ENCODE measurements at places on chromosomes 5 and 9.

- DNase-seq: no peak
Measured at GRCh38 chr5:96379896-96380295, 53.2 kb downstream of the PCSK1 start.

- DNase-seq: no peak
Measured at GRCh38 chr9:136720898-136721338, 8.5 kb downstream of the DIPK1B start.

- DNase-seq: no peak
Measured at GRCh38 chr9:86041311-86041741, 58.0 kb downstream of the GOLM1 start.

DNA sequence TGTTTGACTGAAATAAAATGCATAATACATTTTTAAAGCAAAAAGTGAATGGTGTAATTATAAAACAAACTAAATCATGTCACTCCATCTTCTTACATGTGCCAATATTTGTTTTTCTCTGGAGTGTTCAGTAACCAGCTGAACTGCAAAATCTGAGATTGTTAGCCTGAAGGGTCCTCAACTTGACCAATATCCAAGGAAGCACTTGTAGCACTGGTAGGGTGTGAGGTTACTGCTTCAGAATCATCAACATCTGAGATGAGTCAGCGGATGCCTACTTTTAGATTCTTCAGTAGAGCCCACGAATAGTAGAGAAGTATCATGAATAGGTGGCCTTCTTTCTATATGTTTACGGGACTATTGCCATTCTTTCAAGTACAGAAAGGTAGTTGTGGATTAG lies 226.7 kb downstream of the TLE4 start:
- DNase-seq: no peak

- no peak for DNase-seq
Measured at GRCh38 chr9:114080773-114081440, 2.8 kb upstream of the AMBP start.

DNA sequence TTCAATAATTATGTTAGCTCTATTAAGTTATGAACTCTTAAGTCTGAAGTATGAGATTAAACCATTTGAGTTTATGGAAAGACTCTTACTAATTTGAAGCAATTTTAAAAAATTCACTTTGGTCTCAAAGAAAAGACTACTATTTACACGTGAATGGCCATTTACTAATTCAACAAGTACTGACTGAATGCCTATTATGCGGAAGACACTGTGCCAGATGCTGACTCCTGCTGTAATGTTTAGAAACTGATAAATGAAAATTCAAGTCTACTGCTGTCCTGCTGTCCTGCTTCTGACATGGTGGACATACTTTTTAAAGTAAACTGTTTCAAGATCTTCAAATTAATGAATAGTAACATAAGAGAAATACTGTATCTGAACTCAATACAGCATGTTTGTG lies 116.2 kb downstream of the MPDZ start:
- DNase-seq: no peak

- no peak for DNase-seq
Measured at GRCh38 chr9:86443992-86444391, 89.8 kb upstream of the TUT7 start.

GRCh38 chr5:14737291-14737690 lies 72.8 kb downstream of the OTULIN start:
- no peak for DNase-seq

- DNase-seq: peak; percentile 26
Measured at GRCh38 chr5:132426525-132427138, 57.1 kb downstream of the SLC22A5 start.

DNA sequence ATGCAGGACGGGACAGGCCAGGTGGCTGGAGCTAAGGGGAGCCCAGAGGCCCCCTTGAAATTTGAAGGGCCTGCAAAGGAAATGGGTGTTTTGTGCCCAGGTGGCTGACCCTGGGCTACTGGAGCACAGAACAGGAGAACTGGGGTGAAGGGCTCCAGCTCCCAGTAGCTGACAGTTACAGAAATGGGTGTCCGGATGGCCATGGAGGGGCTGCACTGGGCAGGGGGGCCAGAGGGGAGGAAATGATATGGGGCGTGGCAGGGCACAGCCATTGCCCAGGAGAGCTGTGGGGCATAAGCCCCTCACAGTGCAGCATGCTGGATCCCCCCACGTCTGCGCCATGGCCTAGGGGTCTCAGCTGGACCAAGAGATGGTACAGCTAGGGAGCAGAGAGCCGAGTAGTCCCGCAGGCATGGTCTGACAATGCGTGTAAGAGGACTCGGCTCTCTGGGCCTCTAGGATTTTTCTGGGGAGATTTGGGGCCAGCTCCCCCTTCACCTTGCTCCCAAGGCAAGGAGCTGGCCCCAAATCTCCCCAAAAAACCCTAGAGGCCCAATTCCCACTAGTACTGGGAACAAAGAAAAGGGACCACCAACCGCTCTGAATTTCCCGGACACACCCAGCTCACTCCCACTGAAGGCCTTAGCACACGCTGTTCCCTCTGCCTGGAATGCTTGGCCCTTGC lies 7.9 kb upstream of the CARD19 start:
- DNase-seq: no peak

- DNase-seq: no peak
Measured at GRCh38 chr9:71795097-71795813, 26.9 kb upstream of the CEMIP2 start.

GRCh38 chr9:36742264-36742663 lies 169.6 kb downstream of the MELK start:
- no peak for DNase-seq

DNA sequence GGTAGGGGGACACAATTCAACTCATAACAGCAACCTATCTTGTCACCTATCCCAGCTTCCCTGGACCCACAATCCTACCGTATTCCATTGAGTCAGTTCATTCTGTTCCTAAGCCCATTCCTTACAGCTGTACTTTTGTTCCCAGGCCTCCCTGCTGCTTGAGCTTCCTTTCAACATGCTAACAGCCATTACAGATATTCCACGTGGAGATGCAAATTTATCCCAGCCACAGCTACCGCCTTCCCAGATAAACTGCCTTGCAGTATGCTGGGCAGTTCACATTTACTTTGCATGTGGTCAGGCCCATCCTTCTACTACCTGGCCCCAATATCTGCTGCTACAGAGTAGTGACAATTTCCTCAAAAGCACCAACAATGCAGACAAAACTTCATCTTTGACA lies 23.0 kb downstream of the RIGI start:
- DNase-seq: no peak

DNA sequence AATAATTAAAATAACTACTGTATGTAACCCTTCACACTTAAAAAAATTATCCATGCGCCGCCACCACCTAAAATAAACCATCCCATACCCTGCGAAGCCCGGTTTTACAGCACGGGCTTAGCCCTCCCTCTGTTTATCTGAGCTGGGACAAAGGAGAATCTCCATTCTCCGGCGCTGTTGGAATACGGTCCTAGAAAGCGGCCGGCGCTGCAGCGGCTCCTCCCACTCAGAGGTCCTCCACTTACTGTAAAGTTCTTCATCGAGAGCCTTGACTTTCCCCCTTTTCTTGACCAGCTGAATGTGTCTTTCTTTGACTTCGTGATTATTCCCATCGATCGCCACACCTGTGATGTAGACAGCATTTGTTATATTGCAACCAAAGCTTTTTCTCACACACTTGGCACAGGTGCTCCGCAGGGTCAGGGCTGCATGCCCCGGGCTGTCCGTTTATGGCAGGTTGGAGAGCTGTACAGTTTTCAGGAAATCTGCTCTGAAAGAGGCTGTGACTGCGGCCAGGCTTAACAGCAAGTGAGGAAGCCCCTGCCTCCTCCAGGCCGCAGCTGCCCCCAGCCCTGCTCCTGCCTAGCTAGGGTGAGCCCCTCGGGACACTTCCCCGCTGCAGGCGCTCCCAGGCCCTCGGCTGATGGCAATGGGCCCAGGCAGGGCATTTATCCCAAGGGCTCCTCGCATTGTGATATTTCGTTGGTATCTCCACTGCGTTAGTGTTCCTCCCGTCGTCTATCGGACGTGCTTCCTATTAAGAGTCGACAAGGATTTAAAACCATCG lies 16.7 kb downstream of the GFPT2 start:
- no peak for DNase-seq

- no peak for DNase-seq
Measured at GRCh38 chr5:119353213-119353612, 2.6 kb upstream of the TNFAIP8 start.

GRCh38 chr5:96187309-96188027 lies 225.8 kb upstream of the ELL2 start:
- DNase-seq: no peak

DNA sequence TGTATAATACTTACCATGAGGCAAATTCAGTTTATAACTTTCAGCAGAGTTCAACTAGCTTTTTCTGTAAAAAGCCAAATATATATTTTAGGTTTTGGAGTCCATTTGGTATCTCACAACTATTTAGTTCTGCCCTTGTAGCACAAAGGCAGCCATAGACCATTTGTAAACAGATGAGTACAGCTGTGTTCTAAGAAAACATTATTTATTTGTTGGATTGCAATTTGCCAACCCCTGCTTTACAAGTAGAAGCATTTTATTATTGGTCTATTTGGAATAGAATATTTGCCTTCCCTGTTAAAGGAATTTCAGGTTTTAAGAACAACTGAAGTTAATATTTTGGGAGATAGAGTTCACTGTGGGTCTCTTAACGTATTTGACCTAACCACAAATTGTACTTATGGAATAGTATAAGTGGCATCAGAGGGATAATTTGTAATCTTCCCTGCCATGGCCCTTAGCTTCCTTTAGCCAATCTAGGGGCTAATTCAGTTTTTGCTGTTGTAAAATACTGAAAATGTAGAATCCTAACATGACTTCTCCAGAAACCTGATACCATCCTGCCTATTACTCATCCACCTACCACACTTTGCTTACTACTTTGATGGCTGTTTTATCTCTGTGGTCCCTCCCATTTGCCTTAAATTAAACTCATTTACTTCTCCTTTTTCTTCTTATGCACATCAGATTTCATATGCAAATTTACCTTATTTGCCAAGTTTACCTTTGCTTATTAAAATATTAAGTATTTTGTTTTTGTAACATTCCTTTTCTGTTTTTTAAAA lies 109.2 kb downstream of the DMXL1 start:
- DNase-seq: no peak
